T-cell (primary cell): ENCODE measurements at places on chromosomes 7 and 10. TPM values are rescaled to one million over a fixed set of nuclear protein-coding genes. Genes with fewer than 3 reads are reported as not detected.

Gene MSMB
- total RNA-seq, result not detected

Gene FAM24B
- total RNA-seq, result 12.9 TPM

- no peak for DNase-seq
These were observed 156.2 kb downstream of the DNAJB6 start for GRCh38 chr7:157493017-157493416.

- DNase-seq, result no peak
These were observed 22.1 kb upstream of the ENO4 start for GRCh38 chr10:116827214-116827671.

- DNase-seq, result no peak
These were observed 5.7 kb downstream of the CYP17A1 start for GRCh38 chr10:102831322-102832071.

GRCh38 chr7:113143486-113144257, 25.3 kb upstream of the SMIM30 start:
- DNase-seq, result no peak

Gene CPA1
- total RNA-seq, result 15.8 TPM

Gene PRPS1L1
- not detected for total RNA-seq

GRCh38 chr10:48598243-48598935, 6.5 kb downstream of the ARHGAP22 start:
- DNase-seq, result no peak

DNA sequence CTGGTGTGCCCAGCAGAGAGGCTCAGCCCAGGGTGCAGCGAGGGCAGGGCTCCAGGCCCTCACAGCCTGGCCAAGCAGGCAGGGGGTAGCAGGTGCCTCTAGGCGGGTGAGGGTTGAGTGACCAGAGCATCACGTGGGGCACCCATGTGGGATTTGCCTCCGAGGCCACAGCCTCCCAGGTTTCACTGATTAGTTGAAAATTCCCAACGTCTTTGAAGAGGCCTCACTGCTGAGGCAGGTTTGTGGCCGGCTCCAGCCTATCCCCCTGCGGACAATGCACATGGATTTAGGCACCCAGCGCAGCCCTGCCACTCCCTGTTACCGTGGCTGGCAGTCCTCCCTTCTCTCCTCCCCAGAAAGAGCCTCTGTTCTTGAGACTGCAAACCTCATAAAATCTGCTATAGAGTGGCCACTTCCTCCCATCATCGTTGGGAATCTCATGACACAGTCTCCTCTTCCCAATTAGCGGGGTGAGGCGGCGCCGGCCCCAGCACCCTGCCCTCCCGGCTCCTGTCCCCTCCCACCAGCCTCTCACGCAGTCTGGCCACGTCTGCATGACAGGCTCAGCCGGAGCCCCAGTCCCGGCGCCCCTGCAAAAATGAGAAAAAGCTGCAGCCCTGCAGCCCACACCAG, 10.8 kb downstream of the MYL10 start:
- no peak for DNase-seq

DNA sequence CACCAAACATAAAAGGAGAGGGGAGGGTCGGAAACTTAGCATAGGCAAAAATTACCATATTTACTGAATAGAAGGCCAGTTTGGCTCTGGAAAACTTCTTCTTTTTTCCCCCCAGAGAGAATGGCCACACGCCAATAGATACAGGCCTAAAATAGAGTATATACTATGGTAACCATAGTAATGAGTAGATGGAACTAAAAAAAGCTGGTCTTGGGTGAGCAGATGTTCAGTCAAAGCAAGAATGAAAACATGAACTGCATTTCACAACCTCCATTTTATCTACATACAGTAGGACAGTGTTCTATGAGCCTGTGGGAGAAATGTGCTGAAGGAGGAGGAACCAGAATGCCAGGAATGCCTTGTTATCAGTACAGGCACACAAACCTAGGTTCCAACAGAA, 141.7 kb upstream of the SEMA3A start:
- DNase-seq, result no peak

- DNase-seq, result no peak
These were observed 129.5 kb downstream of the PLXNA4 start for GRCh38 chr7:132446666-132447278.

Gene CACNB2
- total RNA-seq, result not detected

DNA sequence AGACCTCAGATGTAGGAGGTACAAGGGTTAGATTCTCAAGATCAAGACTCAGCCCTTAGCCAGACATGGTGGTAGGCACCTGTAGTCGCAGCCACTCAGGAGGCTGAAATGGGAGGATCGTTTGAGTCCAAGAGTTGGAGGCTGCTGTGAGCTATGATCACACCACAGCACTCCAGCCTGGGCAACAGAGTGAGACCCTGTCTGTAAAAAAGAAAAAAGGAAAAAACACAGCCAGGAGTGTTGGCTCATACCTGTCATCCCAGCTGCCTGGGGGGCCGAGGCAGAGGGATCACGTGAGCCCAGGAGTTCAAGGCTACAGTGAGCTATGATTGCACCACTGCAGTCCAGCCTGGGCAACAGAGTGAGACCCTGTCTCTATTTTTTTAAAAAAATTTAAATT, 69.3 kb downstream of the GTF2IRD1 start:
- DNase-seq, result no peak

Gene EPO
- not detected for total RNA-seq

DNA sequence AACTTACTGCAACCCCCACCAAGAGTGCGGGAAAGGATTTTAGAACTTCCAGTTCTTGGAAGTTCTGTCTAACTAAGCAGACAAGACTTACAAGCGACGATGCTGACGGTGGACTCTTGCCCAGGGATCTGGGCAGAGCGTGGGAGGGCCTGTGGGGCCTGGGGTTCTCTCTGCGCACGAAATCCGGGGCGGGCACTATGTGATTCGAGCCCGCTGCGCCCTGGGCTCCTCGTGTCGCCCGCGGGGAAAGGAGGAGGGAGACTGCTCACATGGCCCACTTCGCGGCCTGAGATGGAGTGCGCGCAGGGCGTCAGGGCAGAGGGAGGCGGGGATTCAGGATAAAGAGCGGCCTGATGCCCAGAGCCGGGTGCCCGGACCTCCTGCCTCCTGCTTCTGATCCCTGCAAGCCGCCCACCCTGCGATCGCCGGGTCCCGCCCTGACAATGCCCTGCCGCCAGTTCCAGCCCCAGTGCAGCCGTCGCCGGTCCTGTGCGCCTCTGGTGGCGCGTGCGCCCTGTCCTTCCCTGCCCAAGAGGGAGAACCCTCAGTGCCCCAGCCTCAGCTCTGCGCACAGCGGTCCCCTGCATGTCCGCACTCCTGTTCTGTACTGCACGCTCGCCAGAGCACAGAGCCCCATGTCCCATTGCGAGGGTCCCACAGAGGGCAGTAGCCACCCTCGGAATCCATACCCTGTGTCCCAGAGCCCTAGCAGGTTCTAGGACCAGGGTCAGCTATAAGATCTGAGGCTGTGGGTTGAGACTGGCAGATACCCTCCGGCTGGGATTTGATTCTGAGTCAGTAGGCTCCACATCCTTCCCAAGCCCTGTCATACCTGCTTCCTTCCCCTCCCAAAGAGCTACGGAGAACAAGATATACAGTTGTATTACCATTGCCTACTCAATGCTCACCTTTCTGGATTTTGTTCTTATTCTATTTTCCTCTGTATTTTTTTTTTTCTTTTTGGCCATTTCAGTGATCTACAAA, 99.4 kb upstream of the TMEM106B start:
- DNase-seq, result no peak

GRCh38 chr10:126504063-126504760, 115.9 kb upstream of the ADAM12 start:
- DNase-seq, result no peak

DNA sequence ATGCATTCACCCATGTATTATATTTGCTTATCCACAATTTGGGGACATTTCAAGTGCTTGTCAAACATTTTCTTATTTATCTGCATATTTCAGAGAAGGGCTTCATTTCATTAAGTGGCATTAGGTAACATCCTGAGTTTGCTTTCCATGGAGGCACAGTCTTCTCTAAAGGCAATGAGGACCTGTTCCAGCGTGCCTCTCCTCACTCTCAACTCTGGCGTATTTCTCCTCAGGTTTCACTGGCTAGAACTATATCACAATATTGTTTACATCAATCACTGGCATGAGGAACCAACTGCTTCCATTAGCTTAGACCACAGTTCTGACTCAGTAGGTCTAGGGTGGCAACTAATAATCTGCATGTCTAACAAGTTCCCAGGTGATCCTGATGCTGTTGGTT, 177.2 kb downstream of the TAX1BP1 start:
- no peak for DNase-seq

DNA sequence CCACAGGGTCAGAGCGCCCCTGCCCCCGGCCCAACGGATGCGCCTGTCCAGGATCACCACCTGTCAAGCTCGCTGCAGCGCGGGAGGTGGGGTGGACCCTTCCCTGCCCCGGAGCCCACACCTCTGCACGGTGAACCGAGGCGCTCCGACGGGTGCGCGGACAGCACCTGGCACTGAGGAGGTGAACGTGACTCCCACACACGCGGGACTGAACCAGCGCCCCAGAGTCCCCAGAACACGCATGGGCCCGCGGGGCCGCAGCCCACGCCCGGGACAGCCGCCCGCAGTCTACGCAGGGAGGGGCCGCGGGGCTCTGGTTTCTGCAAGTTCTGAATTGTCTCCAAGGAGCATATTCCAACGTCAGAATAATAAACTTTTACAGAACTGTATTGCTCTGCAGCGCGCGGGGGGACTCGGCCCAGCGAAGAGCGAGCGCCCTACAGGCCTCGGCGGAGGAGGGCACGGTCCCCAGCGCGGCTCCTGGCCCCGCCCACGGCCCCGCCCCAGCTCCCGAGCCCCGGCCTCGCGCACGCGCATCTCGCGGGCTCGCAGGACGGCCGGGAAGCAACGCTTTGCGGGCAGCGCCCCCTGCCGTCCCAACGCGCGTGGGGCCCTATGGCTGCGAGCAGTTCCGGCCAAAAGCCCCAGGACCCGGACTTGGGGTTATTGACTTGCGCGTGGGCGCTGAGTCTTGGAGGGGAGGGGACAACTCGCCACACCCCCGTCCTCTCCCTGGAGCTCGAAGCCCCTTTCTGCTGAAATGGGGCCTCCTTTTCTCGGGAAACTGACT, 29.7 kb downstream of the OAT start:
- DNase-seq, result peak; percentile 93

Gene PRSS2
- 47.1 TPM for total RNA-seq

Gene CAPZA2
- 101 TPM for total RNA-seq

DNA sequence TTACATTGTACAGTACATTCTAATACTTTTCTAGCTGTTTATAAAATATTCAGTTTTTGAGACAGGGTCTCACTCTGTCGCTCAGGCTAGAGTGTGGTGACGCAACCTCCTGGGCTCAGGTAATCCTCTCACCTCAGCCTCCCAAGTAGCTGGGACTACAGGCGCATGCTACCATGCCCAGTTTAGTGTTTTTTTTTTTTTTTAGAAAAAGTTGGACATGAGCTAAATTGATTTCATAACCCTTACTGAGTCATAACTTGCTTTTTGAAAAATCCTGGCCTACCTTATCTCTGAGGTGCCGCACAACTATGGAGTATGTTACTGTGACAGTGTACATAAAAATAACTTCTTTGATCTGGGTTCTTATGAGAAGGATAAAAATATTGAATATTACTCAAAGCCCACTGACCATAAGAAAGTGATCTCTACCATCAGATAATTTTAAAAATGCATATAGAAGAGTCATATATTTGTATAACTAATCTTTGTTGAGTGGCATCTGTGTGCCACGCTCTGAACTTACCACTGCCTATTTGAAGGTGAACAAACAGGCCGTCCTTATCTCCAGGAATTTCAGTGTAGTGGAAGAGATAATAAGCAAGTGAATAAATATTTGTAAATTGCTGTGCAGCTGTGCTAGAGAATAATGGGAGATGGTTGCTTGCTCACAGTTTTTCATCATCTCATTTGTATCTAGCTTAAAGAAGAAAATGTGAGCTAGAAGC, 73.2 kb downstream of the PPP1R9A start:
- no peak for DNase-seq

DNA sequence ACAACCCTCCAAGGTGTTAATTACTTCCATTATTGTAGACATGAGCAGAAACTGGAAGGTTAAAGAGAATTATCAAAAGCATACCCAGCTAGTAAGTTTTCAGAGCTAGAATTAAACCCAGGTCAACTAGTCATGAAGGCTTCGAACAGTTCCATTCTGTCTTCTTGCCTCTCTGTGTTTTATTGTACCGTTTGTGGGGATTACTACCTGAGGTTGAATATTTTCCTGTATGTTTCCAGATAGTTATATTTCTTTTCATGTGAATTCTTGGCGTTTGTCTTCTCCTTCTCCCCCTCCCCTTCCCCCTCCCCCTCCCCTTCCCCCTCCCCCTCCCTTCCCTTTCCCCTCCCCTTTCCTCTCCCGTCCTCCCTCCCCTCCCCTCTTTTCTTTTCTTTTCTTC, 218.0 kb upstream of the GALNT17 start:
- no peak for DNase-seq

Gene SPDYE1
- total RNA-seq, result not detected

DNA sequence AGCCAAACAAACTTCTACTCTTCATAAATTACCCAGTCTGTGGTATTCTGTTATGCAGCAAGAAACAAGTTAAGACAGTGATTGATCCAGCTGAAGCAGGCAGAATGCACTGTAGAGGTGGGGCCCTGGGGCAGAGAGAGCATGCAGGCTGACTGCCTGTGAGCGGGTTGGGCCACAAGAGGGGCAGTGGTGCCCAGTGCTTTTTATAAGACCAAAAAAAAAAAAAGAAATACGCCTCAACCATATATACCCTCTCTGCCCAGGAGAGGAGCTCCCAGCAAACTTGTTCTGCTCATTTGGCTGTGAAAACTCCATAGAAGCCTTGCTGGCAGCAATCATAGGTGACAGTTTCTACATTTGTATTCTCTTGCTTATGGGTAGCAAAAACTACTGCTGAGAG, 104.7 kb downstream of the SORBS1 start:
- no peak for DNase-seq

DNA sequence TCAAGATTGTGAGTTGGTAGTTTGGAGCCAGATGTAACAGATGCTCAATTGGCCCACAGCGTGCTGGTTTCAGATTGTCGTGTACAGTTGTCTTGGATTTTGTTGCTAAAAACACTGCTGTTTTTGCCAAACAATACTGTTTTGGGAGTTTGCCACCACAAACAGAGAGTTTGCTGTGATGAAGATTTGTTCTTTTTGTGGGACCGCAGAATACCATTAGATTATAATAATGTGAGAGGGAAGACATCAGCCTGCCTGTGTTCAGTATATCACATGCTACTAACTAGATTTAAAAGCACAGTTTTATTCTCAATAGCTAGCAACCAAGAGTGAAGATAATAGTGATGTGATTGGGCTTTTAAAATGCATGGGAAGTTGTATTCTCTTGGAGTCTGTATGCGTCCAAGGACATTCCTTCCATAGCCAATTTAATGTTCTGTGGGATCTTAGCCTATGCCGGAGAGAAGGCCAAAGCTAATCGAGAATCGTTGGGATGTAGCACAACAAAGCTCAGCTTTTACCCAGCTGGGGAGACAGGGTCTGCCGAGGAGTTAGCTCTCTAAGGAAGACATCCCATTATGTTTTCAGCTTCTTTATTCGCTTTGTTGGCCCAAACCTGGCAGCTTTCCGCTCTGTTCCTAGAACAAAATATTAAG, 18.7 kb upstream of the ITGA8 start:
- no peak for DNase-seq
